Cerebellum (tissue), 4 donors: ENCODE measurements at places on chromosomes 2 and 18.

- DNase-seq: no peak
Measured at GRCh38 chr2:132757002-132757589, 87.1 kb upstream of the LYPD1 start.

- DNase-seq: no peak
Measured at GRCh38 chr2:39541011-39541930, 104.2 kb upstream of the MAP4K3 start.

GRCh38 chr18:58511897-58512581 lies 116.9 kb downstream of the ALPK2 start:
- DNase-seq: no peak

GRCh38 chr2:227780981-227781615 lies 32.5 kb upstream of the CCL20 start:
- no peak for DNase-seq

DNA sequence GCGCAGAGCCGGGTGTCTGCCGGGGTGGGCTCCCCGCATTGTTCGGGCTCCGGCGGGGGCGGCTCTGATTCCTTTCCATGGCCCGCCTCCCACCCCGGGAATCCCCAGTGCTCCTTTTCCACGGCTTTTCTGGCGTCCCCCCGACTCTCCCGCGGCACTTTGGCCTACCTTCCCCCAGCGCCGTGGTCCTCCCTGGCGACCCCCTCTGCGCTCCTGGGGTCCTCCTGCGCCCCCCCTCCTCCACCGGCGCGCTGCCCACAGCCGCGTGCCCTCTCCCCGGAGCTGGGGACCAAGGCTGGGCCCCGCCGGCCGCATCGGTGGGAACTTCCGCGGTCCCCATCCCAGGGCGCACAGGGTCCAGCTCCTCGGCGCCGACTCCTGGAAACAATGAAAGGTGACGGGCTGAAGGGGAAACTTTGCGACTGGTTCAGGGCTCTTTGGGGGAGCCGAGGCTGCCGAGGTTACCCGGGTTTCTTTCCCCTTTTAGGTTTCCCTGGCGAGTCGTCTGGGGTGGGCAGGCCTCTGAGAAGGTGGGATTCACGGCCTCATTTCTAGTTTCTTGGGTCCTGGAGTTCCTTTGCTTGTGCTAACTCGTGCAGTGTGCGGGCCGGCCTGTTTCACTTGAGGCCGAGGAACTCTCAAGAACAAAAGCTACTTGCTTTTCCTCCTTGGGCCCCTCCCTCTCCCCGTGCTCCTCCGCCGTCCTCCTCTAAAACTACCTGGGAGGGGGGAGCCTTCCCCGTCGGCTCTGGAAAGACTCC lies 2.2 kb downstream of the TGIF1 start:
- DNase-seq: no peak

- DNase-seq: no peak
Measured at GRCh38 chr2:236882930-236883329, 202.8 kb upstream of the COPS8 start.

- DNase-seq: no peak
Measured at GRCh38 chr2:213609570-213610170, 325.4 kb downstream of the SPAG16 start.

GRCh38 chr2:104841744-104842143 lies 12.2 kb upstream of the POU3F3 start:
- DNase-seq: no peak

DNA sequence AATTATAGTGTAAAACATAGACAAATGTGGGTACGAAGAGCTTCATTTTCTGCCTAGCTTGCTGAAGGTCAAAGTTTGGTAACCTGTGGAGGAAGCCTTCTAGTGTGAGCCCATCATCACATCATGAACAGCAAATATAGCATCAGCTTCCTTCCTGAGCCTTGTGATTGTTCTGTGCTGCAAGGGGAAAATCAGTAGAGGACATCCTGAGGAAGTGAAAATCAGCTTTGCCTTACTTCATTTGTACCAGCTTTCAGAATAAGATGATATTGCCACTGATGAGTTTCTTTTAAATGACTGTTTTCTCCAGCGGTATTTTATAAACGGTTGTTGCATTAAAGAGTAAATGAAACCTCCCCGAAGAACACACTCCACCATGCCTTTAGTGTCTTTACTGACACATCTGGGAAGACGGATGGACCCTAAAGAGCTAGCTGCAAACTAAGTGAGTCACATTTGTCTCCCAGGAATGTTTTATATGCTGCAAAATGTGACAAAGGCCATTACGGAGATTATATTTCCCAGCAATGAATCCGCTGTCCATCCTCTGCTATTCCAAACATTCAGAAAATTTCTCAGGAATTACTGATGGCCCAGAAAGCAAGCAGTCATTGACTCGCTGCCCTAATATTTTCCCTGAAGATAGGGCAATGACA lies 1272.8 kb downstream of the SUCLG1 start:
- no peak for DNase-seq

DNA sequence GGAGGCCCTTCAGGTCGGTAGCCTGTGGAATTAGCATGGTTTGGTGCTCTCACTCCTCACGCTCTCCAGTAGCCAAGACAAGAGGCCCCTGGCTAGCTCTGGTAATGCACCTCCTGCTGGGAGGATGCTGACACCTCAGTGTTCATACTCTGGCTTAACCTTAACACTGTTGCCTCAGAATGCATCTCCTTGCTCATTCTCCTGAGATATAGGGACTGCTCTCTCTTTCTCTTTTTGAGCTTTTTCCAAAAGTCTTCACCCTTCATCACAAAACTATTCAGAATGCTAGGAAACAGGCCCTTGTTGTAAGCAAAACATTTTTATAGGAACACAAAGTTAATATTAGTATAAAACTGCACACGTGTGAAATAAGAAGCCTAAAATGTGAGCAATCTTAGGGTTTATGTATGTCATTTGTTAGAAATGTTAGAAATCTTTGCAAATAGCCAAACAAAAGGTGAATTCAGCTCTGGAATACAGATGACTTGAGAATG lies 17.3 kb upstream of the IMPA2 start:
- DNase-seq: no peak

GRCh38 chr2:16216558-16216945 lies 276.2 kb downstream of the MYCN start:
- DNase-seq: no peak

GRCh38 chr18:10322435-10322834 lies 132.0 kb upstream of the APCDD1 start:
- DNase-seq: no peak

- no peak for DNase-seq
Measured at GRCh38 chr2:149652926-149653325, 65.4 kb upstream of the MMADHC start.

DNA sequence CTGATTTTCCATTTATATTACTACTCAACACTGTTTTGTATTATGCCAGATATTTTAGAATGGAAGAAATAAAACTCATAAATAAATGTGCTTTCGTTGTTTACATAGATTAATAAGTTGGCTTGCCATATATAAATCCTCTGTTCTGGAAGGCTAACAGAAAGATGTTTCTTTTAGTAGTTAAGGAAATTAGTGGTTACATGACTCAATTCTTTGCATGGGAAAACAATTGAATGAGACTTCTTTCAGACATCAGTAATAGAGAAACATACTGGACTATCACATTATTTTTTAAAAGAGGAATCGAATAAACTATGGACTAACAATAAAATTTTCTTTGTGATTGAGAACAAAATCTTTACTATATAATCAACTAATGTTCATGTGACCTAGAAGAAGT lies 336.5 kb downstream of the KCNS3 start:
- no peak for DNase-seq

DNA sequence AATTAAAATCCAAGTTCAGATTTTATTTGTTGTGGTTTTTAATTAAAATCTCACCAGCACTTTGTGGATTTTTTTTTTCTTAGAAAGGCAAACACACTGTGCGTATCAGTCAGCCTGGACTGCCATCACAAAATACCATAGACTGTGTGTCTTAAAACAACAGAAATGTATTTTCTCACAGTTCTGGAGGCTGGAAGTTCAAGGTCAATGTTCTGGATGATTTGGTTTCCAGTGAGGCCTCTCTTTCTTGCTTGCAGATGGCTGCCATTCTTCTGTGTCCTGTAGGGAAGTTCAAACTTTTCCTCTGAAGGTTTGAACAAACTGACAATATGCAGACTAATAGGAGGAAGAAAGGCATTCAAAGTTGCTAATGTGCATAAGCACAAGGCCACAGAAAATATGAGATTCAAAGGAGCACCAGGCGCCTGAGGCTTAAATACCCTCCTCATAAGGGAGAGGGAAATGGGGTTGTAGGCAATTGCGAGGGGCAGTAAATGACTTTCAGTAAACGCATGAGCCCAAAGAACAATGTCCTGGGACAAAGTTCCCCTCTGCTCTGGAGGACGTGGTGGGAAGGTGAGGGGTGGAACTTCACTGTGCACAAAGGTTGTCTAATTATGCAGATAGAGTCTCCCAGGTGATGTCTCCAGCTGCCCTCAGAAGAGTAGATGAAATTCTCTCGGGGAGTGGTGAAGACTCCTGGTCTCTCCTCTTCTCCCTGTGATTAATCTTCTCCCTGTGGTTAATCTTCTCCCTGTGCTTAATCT lies 26.5 kb upstream of the KCNF1 start:
- DNase-seq: no peak

DNA sequence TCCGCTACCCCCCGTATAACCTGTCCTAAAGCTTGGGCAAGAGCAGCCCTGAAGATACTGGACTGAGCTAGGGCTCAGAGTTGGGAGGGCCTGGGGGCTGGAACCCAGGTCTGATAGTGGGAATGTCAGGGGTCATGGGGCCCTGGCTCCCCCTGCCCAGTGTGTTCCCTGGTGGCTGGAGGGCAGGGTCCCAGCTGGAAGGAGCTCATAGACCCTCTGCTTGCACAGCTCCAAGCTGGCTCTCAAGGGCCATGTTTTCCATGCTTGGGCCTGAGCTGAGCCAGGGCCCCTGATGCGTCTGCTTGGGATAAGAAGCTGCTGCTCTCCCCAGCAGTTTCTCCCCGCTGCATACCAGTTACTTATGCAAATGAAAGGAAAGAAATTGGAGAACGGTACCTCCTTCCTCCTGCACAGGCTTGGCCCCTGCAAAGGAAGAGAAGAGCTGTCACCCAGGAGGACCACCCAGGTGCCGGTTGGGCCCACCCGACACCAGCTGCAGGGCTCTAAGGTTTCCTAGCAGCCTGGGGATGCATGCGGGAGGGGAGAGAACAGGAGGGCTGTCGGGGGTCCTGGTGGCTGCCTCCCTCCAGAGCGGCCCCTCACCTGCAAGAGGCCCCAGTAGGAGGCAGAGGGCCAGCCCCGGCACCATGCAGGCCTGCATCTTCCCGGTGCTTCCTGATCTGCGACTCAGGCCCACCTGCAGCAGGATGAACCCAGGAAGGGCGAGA lies 628 bp downstream of the OTOS start:
- DNase-seq: no peak

GRCh38 chr2:66578054-66578686 lies 143.2 kb downstream of the MEIS1 start:
- DNase-seq: peak; percentile 60

GRCh38 chr2:61151436-61151835 lies 10.6 kb upstream of the C2orf74 start:
- no peak for DNase-seq

DNA sequence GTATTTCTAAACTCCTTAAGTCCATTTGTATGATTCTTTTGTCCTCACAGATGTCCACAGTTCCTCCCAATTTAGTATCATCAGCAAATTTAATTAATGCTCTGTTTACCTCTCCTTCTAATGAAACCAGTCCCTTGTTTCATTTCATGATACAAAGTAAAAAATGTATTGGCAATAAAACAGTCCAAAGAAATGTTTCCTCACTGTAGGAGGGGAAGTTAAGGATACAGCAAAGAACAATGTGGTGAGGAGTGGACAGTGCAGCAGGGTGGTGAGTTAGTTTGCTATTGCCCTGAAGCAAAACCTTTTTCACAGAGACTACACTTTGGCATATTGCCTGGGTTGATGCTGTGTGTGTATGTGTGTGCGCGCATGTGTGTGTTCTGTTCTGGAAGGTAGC lies 401.5 kb downstream of the ARHGAP15 start:
- DNase-seq: no peak

DNA sequence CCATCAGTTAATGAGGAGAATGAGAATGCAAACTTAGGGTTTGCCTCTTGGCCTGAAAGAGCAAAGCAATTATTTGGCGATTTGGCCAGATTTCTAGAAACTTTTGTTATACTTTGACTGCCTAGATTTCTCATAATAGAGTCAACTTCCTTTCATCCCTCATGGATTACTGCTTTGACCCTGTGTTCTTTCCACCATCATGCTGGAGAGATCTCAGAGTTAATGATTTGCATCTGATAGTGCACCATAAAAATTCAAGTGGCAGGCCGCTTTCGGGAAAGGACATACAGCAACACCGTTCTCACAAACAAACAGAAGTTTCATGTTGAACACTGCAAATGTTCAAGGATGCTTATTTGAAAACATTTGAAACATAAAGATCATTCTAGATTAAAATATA lies 143.7 kb upstream of the ZFP36L2 start:
- DNase-seq: no peak

GRCh38 chr2:54610700-54611099 lies 112.8 kb upstream of the EML6 start:
- DNase-seq: no peak

GRCh38 chr18:69935319-69936190 lies 12.1 kb downstream of the CD226 start:
- no peak for DNase-seq
